ENCODE measurements at places on chromosomes 12 and 14.
A peak's percentile ranks its signal among the peaks of the same experiment; 100 is the strongest.

- DNase-seq, result no peak
These were observed 386.7 kb downstream of the LRIG3 start for GRCh38 chr12:58533652-58534051.

DNA sequence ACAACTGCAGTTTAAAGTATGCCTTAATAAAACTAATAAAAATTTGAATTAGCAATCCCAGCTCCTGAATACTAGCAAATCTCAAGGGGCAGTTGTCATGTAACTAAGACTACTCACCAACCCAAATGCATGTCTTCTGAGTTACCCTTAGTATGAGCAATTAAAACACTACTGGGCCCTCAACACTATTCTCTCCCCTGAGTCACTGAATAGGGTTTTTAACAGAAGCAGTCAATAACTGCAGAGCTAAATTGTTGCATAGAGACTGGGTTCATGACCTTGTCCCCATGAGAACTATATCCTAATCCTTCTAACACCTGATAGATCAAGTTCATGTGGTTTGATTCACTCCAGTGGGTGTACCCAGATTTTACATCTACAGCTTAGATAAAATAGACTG, 38.8 kb downstream of the MDM1 start:
- no peak for DNase-seq

- no peak for DNase-seq
These were observed 481.1 kb downstream of the PCNX1 start for GRCh38 chr14:71388336-71388735.

- peak; percentile 25 for DNase-seq
These were observed 126.7 kb upstream of the CCDC196 start for GRCh38 chr14:66359500-66359899.

DNA sequence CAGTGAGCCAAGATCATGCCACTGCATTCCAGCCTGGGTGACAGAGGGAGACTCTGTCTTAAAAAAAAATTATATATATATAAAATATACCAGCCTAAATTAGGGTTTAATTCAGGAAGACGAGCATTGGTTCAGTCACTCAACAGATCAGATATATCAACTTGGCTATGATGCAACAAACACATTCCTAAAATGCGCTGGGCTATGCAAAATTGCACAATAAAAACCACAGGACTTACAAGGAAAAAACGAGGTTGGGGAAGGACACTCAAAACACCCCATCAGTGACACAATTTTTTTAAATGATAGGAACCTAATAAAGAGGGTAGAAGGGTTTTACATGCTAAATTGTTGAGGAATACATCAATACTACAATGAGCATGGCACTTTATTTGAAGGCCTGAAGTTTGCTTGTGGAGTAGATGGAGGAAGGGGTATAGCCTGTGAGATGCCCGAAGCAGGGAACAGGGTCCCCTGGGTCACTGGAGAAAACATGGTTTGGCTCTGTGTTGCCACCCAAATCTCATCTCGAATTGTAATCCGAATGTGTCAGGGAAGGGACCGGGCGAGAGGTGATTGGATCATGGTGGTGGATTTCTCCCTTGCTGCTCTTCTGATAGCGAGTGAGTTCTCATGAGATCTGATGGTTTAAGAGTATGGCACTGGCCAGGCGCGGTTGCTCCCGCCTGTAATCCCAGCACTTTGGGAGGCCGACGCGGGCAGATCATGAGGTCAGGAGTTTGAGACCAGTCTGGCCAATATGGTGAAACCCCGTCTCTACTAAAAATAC, 71.2 kb downstream of the TNFAIP2 start:
- DNase-seq, result peak; percentile 21

- no peak for DNase-seq
These were observed at the start of gene ZBTB39 for GRCh38 chr12:57005980-57006808. TSS of gene ZBTB39 (minus strand) at chr12:57006546. CDS start at chr12:57004917, 1,629 bp downstream.

- DNase-seq, result peak; percentile 0
These were observed 27.1 kb upstream of the CLMN start for GRCh38 chr14:95346820-95347219.

- no peak for DNase-seq
These were observed 790 bp downstream of the GTF2A1 start for GRCh38 chr14:81219759-81220579.

GRCh38 chr14:93683226-93683625, 105.1 kb downstream of the PRIMA1 start:
- no peak for DNase-seq

DNA sequence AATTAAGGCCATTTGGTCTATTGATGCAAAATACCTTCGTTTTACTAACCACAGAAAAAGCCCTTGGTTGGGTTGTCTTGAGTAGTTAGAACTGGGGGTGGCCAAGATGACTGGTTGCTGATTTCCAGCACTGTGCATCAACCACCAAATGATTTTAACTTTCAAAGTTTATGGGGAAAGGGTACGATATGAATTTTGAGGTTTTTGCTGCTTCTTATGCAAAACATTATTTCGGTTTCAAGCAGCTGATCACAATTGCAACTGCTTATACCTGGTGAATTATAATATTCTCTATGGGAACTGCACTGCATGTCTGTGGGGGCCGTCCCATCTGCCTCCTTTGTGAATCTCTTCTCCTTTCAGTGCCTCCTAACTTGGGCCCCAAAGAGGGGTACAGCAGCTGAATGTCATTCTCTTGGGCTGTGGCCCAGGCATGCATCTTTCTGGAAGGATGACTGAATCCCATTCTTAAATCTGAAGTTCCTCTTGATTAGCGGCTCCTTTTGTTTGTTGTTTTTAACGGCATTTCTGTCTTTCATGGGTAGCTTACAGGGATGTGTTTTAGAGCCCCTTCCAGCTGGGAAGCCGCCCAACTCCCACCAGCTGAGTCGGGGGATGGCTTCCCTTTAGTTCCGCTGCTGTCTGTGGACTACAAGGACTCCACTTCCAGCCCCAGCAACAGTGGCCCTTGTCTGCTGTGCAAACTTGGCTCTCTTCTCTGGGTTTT, 479.8 kb downstream of the ZFP36L1 start:
- no peak for DNase-seq

- no peak for DNase-seq
These were observed 153.1 kb downstream of the ALG10B start for GRCh38 chr12:38469715-38470114.

DNA sequence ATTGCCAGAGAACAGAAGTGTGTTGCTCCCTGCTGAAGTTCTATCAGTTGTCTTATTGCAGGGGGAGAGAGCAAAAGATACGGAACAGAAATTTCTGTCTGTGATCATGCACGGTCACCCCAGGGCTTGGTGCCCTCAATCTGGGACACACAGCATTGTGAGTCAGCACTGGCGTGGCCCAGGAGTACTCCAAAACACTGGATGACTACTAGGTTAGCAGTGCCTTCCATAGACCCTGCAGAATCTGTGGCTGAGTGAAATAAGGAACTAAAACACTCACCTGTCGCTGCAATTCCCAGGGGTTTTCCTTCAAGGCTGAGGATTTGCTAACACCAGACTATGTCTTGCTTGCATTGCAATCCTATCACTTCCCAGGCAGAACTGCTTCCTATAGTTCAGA, 165.5 kb downstream of the ANO6 start:
- DNase-seq, result no peak

DNA sequence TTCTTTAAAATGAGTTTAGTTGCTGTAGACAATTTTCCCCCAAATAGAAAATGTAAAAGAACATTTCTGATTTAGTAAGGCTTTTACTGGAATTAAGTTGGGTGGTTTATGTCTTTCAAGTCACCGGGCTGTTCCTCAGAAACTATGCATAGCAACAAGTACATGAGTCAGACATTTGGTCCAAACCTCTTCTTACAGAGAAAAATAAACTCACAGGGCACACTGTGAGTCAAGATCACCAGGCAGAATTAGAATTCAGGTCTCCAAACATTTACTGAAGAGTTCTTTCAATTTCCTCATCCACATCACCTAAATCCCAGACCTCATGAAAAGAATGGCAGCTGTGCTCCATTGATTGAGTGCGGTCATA, 476.1 kb upstream of the SOX5 start:
- DNase-seq, result no peak

- DNase-seq, result no peak
These were observed 910.0 kb downstream of the TMEM121 start for GRCh38 chr14:106436310-106436905.

DNA sequence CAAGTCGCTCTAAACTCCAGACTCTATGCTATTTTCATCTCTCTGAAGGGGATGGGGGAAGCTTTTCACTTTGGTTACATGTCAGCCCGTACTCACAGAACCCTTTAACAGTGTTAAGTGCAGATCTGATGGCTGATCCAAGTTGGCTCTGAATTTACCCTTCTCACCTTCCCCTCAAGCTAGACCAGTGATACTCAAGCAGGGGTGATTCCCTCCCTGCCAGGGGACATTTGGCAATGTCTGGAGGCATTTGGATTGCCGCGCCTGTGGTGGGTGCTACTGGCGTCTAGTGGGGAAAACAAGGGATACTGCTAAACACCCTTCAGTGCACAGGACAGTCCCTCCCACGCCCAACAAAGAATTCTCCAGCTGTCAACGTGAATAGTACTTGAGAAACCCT, 6.0 kb upstream of the TEX52 start:
- DNase-seq, result no peak

- DNase-seq, result no peak
These were observed 405.2 kb downstream of the EGLN3 start for GRCh38 chr14:33545696-33546095.

DNA sequence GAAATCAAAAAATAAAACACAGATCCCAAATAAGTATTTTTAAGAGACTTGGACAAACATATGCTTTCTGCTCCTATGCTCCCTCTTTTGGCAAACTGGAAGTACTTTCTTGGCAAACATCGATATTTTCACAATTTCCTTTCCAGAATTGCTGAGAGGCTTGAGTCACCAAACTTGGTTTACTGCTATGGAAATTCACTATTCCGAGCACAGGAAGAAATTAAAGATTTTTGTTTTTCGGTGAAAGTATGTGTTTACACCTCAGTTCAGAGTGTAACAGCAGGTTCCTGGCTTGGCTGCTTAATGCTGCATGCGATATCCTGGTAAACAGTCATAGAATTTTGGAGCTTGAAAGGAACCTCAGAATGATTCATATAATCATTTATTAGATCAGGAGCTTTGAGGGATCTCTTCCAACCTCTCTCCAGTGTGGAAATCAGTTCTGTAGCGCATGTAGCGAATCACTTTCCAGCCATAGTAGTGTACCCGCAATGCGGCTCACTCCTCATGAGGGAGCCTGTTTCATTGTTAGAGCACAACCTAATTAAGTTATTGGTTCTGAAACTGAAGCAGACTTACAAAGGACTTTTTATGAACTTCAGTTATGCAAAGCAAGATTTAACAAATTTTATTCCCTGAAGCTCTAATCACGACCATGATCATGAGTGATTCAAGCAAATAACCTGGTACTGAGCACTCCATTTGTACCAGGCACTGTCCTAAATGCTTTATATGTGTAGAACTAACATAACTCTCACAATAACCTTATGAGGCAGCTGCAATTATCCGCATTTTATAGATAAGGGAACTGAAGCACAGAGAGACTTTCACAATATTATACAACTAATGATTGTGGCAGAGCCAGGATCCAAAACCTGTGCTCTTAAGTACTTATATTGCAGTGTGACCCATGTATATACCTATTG, 56.4 kb upstream of the ATP2A2 start:
- peak; percentile 55 for DNase-seq

All from A172 (cell line).